HT1080 (cell line): ENCODE measurements at places on chromosomes 5 and 9.

- DNase-seq = no peak
Measured at GRCh38 chr9:94289691-94290090, 30.6 kb downstream of the ZNF169 start.

DNA sequence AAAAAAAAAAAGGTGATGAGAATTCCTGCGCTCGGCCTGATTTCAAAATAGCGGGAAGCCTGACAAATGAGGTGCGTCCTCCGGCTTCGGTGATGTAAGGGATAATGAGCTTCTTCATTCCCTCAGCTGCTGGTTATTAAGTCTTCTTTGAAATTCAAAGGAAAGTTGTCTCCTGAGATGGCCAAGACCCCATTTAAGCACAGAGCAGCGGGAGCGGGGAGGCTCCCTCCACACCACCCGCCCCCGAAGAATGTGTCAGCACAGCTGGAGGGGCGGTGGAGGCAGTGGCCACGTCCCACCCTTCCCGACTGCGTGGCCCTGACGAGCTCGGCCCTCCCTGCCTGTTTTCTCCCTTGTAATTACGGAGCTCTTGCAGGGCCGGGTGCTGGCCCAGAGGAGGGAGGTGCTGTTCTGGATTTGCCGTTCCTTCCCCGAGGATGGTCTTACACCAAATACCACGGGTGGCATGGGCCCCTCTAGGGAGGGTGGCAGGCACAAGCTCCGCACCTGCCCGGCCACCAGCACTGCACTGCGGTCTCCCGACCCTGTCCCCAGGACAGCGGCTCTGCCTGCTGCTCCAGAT lies 31.0 kb downstream of the SLC9A3 start:
- no peak for DNase-seq

DNA sequence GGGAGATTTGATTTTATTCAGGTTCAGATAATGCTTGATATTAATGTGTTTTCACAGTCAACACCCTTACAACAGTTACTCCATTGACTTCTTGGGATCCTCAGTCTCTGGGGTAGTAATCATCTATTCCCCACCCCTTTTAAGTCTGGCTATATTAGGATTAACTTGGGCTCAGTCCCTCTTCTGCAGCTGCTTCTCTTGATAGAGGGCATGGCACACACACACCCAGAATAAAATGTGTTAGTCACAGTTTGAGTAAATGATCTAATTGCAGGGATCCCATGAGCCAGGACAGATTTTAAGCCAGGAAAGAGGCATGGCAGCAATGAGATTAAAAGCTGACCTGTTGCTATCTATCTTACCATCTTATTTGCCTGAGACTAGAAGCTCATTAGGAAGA lies 53.7 kb upstream of the VLDLR start:
- DNase-seq = no peak

DNA sequence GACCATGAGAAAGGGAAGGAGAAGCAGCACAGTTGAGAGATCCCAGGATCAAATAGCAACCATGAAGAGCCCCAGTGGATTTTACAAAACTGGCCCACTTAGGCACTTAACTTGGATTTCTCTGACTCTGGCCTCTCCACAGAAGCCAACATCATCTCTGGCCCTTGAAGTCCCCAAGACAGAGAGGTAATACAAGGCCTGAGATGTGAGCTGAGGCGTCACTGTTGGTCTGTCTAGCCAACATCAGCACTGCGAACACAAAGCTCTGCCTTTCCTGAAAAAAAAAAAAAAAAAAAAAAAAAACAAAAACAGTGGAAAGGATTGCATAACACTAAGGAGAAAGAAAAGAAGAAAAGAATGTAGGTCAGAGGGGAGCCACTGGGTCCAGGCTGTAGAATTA lies 378.3 kb downstream of the BRINP1 start:
- no peak for DNase-seq

GRCh38 chr5:42377496-42377895 lies 45.7 kb upstream of the GHR start:
- DNase-seq = no peak

DNA sequence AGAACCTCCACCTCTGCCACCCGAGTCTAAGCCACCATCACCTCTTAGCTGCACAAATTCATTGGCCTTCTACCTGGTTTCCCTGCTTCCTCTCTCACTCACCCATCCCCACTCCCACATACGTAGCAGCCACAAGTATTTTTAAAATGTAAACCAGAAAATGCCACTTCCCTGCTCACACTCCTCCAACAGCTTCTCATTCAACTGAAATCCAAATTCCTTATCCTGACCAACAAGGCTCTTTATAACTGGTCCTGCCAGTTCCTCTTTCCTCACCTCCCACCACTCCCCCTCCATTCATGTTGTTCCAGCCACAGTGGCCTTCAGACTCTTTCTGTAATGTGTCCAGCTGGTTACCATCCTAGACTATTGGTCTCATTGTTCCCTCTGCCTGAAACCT lies 25.0 kb upstream of the PALM2AKAP2 start:
- no peak for DNase-seq

DNA sequence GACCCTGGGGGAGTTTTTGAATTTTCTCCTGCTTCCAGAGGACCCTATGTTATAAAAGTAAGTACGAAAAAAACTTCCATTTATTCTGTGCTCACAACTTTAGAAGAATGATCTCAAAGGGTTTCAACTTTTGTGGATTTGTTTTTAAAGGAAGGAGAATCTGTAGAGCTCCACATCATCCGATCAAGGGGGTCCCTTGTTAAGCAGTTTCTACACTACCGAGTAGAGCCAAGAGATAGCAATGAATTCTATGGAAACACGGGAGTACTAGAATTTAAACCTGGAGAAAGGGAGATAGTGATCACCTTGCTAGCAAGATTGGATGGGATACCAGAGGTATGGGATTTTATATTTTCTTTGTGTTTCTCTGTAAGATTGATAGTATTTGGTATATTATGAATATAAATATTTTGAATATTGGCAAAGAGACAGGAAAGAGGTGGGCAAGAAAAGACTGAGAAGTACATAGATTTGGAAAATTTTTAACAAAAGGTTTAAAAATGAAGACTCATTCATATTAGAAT lies 84.2 kb downstream of the ADGRV1 start:
- DNase-seq = no peak

DNA sequence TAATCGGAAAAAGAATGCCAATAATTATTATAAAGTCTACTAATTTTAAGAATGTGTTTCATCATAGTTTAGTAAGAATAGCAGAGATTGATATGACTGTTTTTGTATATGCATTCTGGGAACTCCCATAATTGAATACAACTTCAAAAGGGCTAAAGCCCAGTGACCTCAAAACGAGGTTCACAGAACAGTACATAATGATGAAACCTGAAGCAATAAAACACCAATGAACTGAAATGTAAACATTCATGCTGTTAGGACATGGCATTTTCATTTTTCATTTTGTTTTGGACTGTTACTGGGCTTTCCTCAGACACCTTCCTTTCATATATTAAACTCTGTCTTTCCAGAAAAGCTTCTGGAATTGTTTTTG lies 684 bp upstream of the JMY start:
- DNase-seq = no peak

- no peak for DNase-seq
Measured at GRCh38 chr9:91848146-91848545, 101.9 kb downstream of the ROR2 start.

DNA sequence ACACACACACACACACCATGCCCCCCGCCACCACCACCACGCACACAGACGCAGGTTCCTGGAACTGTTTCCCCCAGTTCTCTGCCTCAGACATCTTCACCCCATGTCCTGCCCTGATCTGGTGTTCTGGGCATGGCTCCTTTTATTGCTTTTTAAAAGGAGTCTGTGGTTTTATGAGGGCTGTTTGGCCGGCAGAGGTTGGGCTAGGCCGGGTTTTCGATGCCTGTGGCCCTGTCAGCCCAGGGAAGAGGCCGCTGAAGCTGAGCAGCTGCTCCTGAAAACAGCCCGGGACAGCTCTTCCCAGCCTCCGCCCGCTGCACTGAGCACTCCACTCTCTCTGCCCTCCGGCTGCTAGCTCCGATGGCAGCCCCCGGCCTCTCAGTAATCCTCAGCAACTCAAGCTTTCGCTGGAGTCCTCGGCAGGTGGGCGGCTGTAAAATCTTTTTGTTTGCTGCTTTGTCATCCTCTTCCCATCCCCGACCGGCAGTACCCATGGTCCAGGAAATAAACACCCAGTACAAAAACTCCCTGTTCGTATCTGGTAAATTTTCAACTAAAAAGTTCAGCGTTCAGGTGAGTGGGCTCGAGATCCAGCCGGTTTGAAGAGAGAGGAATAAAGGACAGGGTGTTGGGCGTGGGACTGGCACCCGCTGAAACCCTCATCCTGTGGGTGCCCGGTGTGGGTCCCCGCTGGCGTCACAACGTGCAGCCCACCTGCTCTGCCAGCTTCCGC lies 103.0 kb upstream of the ERCC6L2 start:
- DNase-seq = peak; percentile 17

GRCh38 chr9:90966031-90966290 lies 164.3 kb downstream of the SYK start:
- no peak for DNase-seq

DNA sequence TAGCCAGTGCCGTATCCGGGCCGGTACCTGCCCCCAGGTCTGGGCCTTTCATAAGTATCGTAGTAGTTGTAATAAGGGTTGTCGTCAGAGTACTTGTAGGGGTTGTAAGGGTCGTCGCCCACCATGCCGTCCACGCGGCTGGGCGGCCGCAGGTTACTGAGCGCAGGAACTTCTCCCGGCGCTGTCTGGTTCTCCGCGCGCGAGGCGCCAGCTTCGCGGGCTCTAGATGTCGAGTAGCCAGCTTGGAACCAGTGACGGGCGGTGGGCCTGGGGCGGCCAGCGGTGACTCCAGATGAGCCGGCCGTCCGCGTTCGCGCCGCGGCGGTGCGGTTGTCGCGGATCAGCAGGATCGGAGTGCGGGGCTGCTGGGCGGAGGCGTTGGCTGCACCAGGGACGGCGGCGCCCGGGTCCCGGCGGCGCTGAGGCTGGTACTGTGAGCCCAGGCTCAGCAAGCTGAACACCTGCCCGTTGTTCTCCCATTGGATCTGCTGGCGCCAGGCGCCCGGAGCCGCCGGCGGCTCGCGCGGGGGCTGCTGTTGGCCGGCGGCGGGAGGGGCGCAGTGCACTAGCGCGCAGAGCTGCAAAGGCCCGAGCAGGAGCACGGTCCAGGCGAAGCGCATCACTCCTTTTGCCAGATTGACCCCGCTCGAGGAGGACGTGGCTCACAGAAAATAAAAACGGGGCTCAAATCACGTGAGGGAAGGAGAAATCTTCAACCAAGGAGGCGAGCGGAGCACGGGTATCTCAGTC lies 518 bp downstream of the LOX start:
- DNase-seq = peak; percentile 43

DNA sequence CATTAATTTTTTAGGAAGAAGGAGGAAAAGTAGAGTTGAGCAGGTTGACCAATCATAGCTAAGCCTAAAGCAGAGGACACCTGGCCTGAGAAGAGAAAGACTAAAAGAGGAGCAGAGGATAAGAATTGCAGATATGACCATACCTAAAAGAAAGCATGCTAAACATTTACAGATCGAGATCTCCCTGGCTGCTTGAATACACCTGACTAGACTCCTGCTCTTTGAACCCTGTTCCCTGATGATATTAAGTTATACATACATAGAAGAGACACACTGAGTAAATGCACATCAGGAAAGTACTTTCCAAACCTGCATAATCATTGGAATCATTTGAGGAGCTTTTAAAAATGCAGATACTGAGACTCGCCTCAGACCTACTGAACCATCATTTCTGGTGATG lies 232.3 kb upstream of the ELL2 start:
- no peak for DNase-seq

DNA sequence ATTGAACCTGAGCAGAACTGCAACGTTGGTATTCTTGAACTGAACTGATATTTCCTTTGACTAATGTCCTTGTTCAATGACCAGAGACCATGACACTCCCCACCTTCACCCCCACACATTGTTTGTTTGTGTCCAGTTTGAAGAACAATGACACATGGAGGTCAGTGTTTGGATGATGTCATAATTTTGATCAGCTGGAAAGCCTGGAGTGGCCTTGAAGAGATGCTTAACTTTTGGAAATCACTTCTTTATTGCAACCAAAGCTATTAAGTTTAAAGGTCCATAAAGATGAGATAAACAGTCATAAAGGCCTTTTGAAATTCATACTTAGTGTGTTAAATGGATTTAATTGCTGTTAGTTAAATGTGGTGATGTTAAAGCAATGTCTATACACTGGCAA lies 92.7 kb downstream of the TMC1 start:
- no peak for DNase-seq

GRCh38 chr5:3593771-3594509 lies 1.7 kb upstream of the IRX1 start:
- DNase-seq = no peak

- DNase-seq = no peak
Measured at GRCh38 chr5:126641387-126641786, 40.6 kb downstream of the PHAX start.

- peak; percentile 63 for DNase-seq
Measured at GRCh38 chr5:142716963-142717362, 31.1 kb upstream of the FGF1 start.
